ENCODE measurements at places on chromosomes 5 and 9. TPM values are rescaled to one million over a fixed set of nuclear protein-coding genes. Genes with fewer than 3 reads are reported as not detected.

Gene CDKN2A
- total RNA-seq: 20.4 TPM

Gene NFIB
- total RNA-seq: not detected

Gene ZDHHC11B
- total RNA-seq: 2.0 TPM

Gene PCDHGB7
- not detected for total RNA-seq

Gene TAF1L
- 0.06 TPM for total RNA-seq

Gene C9orf40
- 18.0 TPM for total RNA-seq

Gene HTR1A
- total RNA-seq: not detected

Gene PCDHB5
- not detected for total RNA-seq

Gene SCGB3A2
- total RNA-seq: not detected

Gene ST8SIA4
- 39.2 TPM for total RNA-seq

Gene LVRN
- total RNA-seq: not detected

Gene IL3
- total RNA-seq: not detected

Gene CDX1
- total RNA-seq: not detected

Gene ZNF474
- total RNA-seq: not detected

Gene OLFM1
- not detected for total RNA-seq

Gene ZBED3
- 3.8 TPM for total RNA-seq

Gene HTR4
- not detected for total RNA-seq

Gene CFAP90
- not detected for total RNA-seq

Gene SLC36A2
- total RNA-seq: not detected

Gene C9orf153
- 0.34 TPM for total RNA-seq

Gene SHISAL2B
- not detected for total RNA-seq

Gene SPATA31E1
- not detected for total RNA-seq

Gene BARHL1
- not detected for total RNA-seq

Gene TIMD4
- total RNA-seq: 3.7 TPM

Gene IL7R
- total RNA-seq: 891 TPM

Gene C5orf34
- total RNA-seq: 9.3 TPM

Gene PPIP5K2
- 63.0 TPM for total RNA-seq

Gene NCS1
- total RNA-seq: 1.1 TPM

Gene GSN
- total RNA-seq: 9.6 TPM

Gene C7
- not detected for total RNA-seq

Gene VDAC1
- total RNA-seq: 199 TPM

Gene IRX1
- not detected for total RNA-seq

Gene PRDM12
- not detected for total RNA-seq

Gene FAM219A
- 11.7 TPM for total RNA-seq

Gene SFXN1
- total RNA-seq: 188 TPM

Gene CCL28
- total RNA-seq: 18.0 TPM
